ENCODE measurements at places on chromosomes 6 and 20. TPM values are rescaled to one million over a fixed set of nuclear protein-coding genes. Genes with fewer than 3 reads are reported as not detected.

The NCOA6 gene
- 4.5 TPM for total RNA-seq

The BPIFA1 gene
- not detected for total RNA-seq

The HTR1E gene
- not detected for total RNA-seq

The CD93 gene
- total RNA-seq: 13.4 TPM

The SLC23A2 gene
- 15.1 TPM for total RNA-seq

The MOXD1 gene
- 29.5 TPM for total RNA-seq

The TPBG gene
- 25.4 TPM for total RNA-seq

The PTPRT gene
- total RNA-seq: under 0.01 TPM

The TRIM40 gene
- not detected for total RNA-seq

The VSX1 gene
- total RNA-seq: not detected

The PLEKHG1 gene
- total RNA-seq: 5.0 TPM

The TPD52L1 gene
- 29.0 TPM for total RNA-seq

The MOG gene
- not detected for total RNA-seq

The CNKSR3 gene
- 15.5 TPM for total RNA-seq

The OR2B6 gene
- not detected for total RNA-seq

The RPS18 gene
- 4,494 TPM for total RNA-seq

The LAMP5 gene
- 2.4 TPM for total RNA-seq

The EYA4 gene
- 0.12 TPM for total RNA-seq

The OPRM1 gene
- not detected for total RNA-seq

The JAG1 gene
- 219 TPM for total RNA-seq

The CENPB gene
- total RNA-seq: 116 TPM

The TRMT6 gene
- total RNA-seq: 5.4 TPM

The GMEB2 gene
- 8.4 TPM for total RNA-seq

The MSH5 gene
- total RNA-seq: 5.3 TPM

The VIP gene
- not detected for total RNA-seq

The NCOA3 gene
- total RNA-seq: 39.1 TPM

The ZC2HC1B gene
- total RNA-seq: not detected

The PAK5 gene
- not detected for total RNA-seq

The ASIP gene
- not detected for total RNA-seq

The POM121L2 gene
- not detected for total RNA-seq

The PGBD1 gene
- 4.1 TPM for total RNA-seq

The HRH3 gene
- total RNA-seq: not detected

The AGPAT4 gene
- total RNA-seq: 10.1 TPM

The WFDC5 gene
- not detected for total RNA-seq

The AVP gene
- not detected for total RNA-seq

The TRAPPC3L gene
- total RNA-seq: 0.13 TPM

The STX11 gene
- total RNA-seq: 3.6 TPM

The PLA2G7 gene
- total RNA-seq: 0.13 TPM

The BPI gene
- total RNA-seq: 0.79 TPM

The GSTA2 gene
- not detected for total RNA-seq

The FAM162B gene
- total RNA-seq: 0.40 TPM

The KIF6 gene
- total RNA-seq: 0.19 TPM

The FNDC11 gene
- total RNA-seq: 0.12 TPM

The CST4 gene
- 0.31 TPM for total RNA-seq

The CALHM5 gene
- 11.8 TPM for total RNA-seq

The CTAGE9 gene
- total RNA-seq: not detected

The NUP43 gene
- 16.0 TPM for total RNA-seq

The SIRPD gene
- not detected for total RNA-seq

The FHL5 gene
- not detected for total RNA-seq

The PTK7 gene
- 13.7 TPM for total RNA-seq

The ENPP1 gene
- total RNA-seq: 1.9 TPM

The CDSN gene
- total RNA-seq: not detected

The TCF15 gene
- total RNA-seq: not detected

The ARFGEF3 gene
- total RNA-seq: 0.25 TPM

The RFX6 gene
- not detected for total RNA-seq

The MYLIP gene
- 44.8 TPM for total RNA-seq

The SPDEF gene
- under 0.01 TPM for total RNA-seq

The NCOA5 gene
- 7.8 TPM for total RNA-seq

The BPIFB2 gene
- total RNA-seq: not detected
